ENCODE measurements at places on chromosomes 13 and 19. TPM values are rescaled to one million over a fixed set of nuclear protein-coding genes. Genes with fewer than 3 reads are reported as not detected.

Gene FAM32A
- 116 TPM for total RNA-seq

Gene SIGLEC12
- 2.5 TPM for total RNA-seq

Gene SLC39A3
- total RNA-seq: 26.0 TPM

Gene ELAVL3
- not detected for total RNA-seq

Gene C19orf38
- not detected for total RNA-seq

Gene FXYD3
- total RNA-seq: 33.0 TPM

Gene LATS2
- total RNA-seq: 9.9 TPM

Gene ZNF418
- total RNA-seq: 0.88 TPM

Gene THOP1
- total RNA-seq: 24.3 TPM

Gene GJB2
- total RNA-seq: 25.7 TPM

Gene IRS2
- 8.3 TPM for total RNA-seq

Gene MISP
- total RNA-seq: 680 TPM

Gene KLF2
- 12.1 TPM for total RNA-seq

Gene NRTN
- total RNA-seq: 4.8 TPM

Gene PGLYRP1
- total RNA-seq: not detected

Gene ZNF491
- total RNA-seq: 1.2 TPM

Gene ZNF441
- 6.8 TPM for total RNA-seq

Gene HCN2
- not detected for total RNA-seq

Gene NECTIN2
- total RNA-seq: 25.6 TPM

Gene ANGPTL8
- not detected for total RNA-seq

Gene ZNF665
- not detected for total RNA-seq

Gene ZNF587B
- total RNA-seq: 24.4 TPM

Gene TEX29
- not detected for total RNA-seq

Gene ZNF561
- 24.5 TPM for total RNA-seq

Gene LILRA1
- total RNA-seq: not detected

Gene DCLK1
- 3.7 TPM for total RNA-seq

Gene RNF113B
- total RNA-seq: not detected

Gene LGALS7
- not detected for total RNA-seq

Gene ZNF569
- 1.2 TPM for total RNA-seq

Data from Peyer's patch (tissue), 4 donors.